Activated CD4-positive, alpha-beta T cell treated with anti-CD3 and anti-CD28 coated beads, Interleukin-2, amount 50 U/mL, for 16 hours (primary cell): ENCODE measurements at places on chromosomes 6 and 20.

DNA sequence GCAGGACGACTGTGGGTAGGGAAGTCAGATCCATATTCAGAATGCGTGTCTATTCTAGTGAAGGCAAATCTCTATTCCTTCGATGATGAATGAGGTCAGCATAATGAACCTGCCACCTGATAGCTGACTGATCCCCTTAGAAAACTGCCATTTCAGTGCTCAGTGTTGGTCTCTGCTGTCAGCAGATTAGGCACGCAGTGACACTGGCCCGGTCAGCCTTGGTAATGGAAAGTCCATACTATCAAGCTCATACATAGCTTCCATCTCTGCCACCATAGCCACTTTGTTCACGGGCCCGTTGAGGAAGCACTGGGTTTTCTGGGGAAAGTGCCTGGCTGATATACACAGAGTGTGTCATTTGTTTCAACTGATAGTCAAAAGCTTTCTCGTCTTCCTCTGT, 54.0 kb downstream of the C6orf52 start:
- DNase-seq: no peak

- no peak for DNase-seq
These were observed 61.7 kb upstream of the SGK1 start for GRCh38 chr6:134379599-134379998.

- DNase-seq: no peak
These were observed 188.0 kb upstream of the SLC24A3 start for GRCh38 chr20:19024296-19025035.

DNA sequence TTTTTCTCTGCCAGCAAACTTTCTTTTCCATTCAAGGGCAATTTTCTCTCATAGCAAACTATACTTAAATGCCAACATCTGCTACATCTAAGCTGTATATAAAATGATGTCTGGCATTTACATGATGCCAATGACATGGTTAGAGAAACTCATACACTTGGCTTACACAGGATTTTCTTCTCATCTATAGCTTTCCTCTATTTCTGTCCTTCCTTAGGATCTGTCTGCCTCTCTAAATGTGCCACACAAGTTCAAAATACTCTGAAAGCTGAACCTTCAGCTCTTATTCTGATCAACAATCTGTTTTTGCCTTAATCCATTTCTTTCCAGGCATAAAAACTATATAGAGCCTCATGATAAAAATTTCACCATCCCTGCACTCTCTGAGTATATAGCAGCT, 290.9 kb upstream of the RNF217 start:
- DNase-seq: no peak
